SHP77 treated with DMSO at 0.1 percent for 48 hours (cell line): ENCODE measurements at places on chromosomes 4 and X.

DNA sequence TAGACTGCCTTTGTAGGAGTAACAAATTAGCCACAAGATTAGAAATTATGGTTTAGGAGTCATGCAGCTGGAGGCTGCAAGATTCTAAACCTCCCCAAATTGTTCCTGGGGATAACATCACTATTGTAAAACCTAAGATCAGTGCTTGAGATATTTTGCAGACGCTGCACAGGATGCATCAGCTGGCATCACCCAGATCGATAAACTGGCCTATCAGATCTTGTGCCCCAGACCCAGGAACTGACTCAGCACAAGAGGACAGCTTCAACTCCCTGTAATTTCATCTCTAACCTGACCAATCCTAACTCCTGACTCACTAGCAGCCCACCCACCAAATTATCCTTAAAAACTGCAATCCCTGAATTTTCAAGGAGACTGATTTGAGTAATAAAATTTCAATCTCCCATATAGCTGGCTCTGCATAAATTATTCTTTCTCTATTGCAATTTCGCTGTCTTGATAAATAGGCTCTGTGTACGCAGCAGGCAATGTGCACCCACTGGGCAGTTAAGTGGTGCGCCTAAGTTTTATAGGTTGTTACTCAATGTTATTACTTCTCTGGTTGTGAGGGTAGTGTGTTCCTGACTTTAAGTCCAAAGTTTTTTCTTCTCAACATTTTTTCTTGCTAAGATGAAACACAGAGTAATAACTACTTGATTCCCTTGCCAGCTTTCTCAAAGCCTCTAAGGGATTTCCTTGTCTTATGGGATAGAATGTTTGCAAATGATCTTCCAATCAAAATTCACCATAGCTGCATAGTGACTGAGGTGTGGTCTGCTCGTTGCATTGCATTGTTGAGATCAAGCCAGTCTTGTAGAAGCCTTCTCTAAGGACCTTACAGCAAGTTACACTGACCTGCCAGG, 312.3 kb upstream of the DKK2 start:
- DNase-seq = no peak

DNA sequence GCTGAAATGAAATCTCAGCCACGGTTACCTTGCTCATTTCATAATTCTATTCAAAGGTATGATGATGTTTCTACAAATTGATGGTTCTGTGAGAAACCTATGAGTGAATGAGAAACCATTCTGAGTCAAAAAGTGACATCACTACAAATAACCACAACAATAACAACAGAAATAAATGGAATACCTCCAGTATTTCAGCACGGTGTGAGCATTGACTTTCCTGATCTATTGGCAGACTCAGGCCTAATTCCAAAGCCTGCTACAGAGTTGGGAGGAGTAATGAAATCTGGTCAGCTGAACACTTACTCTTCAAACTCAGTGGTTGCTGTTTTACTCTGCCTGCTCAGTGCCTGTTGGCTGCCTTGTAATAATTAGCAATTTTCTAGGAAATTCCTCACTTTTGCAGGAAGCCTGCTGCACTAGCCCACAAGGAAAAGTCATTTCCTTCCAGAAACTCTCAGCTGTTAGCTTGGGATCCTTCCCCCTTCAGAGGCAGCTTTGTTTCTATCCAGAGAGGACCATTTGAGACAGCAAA, 18.8 kb upstream of the SYNPO2 start:
- no peak for DNase-seq

DNA sequence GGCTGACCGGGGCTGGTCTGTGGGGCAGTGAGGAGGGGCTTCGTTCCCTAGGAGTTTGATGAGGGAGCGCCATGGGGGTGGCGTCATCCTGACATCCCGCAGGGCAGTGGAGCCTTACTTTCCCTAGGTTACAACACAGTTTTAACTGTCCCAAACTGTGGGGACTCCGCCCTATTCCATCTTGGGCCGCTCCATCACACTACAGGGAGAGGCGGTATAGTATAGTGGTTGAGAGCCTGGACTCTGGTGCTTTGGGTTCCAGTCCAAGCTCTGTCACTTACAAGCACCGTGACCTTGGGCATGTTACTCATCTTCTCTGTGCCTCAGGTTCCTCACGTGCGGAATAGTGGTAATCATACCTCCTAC, 44.2 kb downstream of the ZNF185 start:
- no peak for DNase-seq

- no peak for DNase-seq
These were observed 579 bp downstream of the FTHL17 start for GRCh38 chrX:31071262-31071661.

DNA sequence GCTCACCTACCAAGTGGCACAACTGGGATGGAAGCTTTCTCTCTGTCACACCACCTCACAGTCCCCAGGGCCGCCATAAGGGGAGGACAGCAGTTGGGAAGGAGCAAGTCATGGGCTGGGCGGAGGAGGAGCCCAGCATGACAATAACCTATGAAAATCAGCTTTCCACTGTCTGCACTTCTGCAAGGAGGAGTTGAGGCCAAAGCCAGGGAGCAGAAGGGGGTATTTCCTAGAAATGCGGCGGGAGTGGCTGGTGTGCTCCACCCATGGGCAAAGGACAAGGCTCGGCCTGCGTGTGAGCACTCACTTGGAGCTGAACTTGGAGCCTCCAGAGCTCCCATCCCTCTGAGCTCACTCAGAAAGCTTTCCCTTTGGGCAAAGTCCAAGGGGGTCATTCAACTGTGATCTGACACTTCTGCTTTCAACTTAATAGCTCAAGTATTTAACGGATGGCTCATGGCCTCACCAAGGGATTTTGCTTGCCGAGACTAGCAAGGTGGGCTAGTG, 18.5 kb downstream of the APLN start:
- DNase-seq = no peak

DNA sequence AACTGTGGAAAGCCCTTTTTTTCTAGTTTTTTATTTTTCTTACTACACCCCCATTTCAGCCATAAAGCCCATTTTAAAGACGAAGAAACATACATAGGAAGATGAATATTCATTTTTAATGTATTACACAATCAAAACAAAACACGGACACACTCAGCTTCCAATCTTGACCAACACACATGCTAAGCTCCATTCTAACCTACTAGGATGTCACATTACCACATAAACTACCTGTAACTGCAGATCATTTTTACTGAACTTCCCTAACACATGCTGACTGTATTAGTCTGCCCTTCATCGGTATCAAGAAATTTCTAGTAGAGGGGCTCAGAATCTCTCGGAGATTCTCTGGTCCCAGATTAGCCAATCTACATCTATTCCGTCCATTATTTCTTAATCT, 1.8 kb downstream of the CCNI start:
- no peak for DNase-seq

DNA sequence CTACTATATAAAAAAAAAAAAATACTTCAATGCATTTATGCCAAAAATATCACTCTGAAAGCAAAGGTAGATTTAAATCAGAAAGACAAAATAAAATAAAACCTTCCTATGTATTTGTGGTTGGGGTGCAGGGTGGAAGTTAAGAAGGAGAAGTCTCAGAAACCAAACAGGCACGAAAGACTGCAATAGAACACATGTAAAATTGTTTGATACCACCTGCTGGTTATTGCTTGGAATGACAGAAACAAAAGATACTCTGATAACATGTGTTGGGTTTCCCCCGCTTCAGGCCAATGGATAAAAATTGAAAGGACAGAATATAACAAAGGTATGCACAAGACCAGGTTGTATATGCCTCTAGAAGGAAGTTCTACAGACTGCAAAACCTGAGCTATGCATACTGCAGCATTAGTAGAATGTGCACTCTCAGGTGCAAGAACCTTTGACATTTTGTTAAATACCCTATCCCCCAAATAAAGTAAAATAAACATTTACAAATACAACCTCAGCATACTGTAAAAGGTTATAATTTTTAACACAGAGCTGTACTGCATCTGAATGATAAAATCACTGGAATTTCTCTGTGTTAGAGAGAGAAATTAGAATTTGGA, 118.8 kb downstream of the GABRA2 start:
- DNase-seq = no peak

DNA sequence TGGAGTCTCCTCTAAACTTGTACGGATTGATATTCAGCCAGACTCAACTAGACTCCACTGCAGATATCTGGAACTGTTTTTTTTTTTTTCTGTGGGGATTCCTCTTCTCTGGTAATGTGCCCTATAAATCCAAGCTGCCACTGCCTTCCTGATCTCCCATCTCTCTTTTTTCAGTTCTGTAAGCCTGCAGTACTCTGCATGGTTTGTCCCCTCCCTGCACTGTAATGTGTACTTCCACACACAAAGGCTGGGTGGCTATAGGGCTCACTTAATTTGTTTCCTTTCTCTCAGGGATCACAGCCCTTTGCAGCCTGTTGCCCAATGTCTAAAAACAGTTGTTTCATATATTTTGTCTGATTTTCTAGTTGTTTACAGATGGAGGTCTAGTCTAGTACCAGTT, 84.7 kb upstream of the RPA4 start:
- no peak for DNase-seq

DNA sequence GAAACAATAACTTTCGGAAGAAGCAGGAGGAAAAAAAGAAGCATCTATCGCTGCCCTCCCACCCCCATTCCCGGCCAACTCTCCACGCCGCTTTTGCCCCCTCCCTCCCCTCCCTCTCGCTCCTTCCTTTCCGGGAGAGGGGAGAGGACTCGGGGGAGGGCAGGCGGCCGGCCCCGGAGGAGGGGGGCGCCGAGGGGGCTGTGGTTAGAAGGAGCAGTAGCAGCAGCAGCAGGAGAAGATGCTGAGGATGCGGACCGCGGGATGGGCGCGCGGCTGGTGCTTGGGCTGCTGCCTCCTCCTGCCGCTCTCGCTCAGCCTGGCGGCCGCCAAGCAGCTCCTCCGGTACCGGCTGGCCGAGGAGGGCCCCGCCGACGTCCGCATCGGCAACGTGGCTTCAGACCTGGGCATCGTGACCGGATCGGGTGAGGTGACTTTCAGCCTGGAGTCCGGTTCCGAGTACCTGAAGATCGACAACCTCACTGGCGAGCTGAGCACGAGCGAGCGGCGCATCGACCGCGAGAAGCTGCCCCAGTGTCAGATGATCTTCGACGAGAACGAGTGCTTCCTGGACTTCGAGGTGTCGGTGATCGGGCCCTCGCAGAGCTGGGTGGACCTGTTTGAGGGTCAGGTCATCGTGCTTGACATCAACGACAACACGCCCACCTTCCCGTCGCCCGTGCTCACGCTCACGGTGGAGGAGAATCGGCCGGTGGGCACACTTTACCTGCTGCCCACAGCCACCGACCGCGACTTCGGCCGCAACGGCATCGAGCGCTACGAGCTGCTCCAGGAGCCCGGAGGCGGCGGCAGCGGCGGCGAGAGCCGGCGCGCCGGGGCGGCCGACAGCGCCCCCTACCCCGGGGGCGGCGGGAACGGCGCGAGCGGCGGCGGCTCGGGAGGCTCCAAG, 1.3 kb downstream of the PCDH7 start:
- no peak for DNase-seq

DNA sequence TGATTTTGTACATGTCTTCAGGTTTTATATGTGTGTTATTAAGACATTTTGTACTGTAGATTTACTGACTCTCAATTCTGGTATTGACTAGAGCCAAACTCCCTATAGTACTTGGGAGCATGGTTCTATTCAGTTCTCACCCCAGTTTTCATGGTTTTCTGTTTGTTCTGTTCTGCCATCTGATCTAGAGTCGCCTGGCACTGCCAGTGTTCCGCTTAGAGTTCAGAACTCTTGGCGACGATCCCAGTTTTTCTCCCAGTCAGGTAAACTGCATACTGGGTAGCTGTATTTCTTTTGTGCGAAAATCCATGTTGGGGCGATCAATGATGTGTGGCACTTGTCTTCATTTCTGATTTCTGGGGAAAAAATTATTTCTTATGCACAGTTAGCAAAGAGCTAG, 78.0 kb downstream of the PHOX2B start:
- no peak for DNase-seq

- no peak for DNase-seq
These were observed 38.4 kb downstream of the NAP1L5 start for GRCh38 chr4:88659055-88659889.

DNA sequence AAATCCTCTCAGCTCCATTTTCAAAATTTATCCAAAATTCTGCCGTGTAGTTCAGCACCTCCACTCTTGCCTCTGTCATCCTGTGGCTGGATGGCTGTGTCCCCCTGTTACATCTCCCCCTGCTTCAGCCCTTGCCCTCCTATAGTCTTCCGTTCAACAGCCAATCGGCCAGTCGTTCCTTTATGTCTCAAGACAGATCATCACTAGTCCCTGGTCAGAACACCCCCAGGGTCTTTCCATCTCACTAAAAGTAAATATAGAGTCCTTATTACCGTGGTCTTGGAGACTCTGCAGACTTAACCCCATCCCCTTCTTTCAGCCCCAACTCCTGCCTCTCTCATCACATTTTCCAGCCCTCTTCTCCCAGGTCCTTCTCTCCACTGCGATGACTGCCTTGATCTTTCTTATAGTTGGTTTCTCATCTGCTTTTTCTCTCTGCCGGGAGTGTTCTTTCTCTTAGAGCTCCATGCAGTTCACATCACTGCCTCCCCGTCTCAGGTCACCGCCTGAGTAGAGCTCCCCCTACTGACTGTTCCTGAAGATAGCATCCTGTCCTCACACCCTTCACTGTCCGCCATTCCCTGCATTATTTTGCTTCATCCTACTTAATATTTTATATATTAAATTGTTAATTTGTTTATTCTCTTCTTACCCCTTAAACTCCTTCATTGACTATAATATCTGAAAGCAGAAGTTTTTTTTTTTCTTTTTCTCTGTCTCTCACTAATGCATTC, 736.9 kb upstream of the MAGEB2 start:
- no peak for DNase-seq

DNA sequence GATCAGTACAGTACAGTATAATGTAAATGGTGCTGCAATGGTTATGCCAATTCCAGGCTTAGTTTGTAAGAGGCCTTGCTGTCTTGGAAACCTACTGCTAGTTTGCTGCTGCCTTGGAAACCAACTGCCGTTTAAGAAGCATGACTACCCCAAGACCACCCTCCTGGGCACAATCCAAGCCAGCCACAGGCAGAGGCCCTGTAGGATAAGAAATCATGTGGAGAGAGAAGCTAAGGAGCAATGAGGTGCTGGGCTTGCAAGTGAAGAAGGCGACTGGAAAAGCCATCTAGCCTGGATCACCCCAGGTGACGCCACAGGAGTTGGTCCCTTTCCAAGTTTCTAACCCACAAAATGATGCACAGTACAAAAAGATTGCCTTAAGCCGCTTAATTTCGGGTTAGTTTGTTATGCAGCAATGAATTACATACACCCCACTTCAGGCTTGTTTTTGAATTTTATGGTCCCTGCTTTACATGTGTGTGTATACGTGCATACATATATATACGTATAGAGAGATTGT, 16.9 kb downstream of the ZFP42 start:
- no peak for DNase-seq
